ENCODE measurements at places on chromosomes 3 and 15.

- no peak for DNase-seq
These were observed 503.0 kb upstream of the PROK2 start for GRCh38 chr3:72287956-72288355.

DNA sequence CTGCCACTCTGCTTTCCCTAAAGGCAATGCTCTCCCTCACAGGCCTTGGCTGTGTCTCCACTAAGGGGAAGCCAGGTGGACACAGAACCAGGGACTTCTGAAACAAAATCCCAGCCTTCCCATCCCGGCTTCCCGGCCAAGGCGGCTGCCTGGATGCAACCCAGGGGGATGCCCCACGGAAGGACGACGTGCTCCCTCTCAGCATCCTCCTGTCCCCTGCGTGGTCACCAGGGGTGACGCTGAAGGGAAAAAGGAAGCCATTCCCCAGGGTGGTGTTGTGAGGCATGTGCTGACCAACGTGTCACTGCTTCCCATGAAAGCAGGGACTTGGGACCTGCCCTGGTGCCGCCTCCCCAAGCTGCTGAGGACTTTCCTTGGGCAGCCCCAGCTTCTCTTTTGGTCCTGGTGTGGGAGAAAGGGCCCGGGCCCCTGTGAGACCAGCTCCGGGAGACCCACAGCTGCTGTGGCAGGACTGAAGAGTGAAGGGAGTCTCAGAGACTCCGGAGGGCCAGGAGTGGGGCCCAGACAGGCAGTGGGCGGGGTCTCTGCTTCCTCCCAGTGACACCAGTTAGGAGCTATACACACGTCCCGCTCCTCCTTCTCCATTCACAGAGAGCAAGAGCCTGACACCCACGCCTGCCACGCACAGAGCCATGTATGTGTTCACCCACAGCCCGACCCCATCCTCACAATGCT, 139.2 kb downstream of the NUP210 start:
- DNase-seq: no peak

GRCh38 chr3:120550546-120550945, 45.6 kb upstream of the NDUFB4 start:
- DNase-seq: no peak

DNA sequence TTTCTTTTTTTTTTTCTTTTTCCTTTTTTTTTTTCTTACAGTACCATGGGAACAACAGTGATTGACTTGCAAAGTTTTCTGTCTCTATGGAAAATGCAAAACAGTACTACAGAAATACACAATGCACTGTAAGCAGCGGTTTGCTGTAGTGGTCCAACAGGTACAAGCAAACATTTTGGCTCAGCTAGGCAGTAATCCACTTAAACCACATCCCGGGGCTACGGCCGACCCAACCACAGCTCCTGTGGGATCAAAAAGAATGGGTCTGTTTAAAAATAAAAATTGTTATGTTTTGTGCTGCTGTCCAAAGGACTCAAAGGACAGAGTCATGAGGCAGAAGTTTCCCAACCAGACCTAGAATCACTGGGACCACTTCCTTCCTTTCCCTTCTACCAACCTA, 667.1 kb upstream of the ADAMTS9 start:
- no peak for DNase-seq

- no peak for DNase-seq
These were observed 135.1 kb upstream of the UBP1 start for GRCh38 chr3:33575311-33575710.

- no peak for DNase-seq
These were observed 11.0 kb downstream of the GABPB1 start for GRCh38 chr15:50344006-50344464.

DNA sequence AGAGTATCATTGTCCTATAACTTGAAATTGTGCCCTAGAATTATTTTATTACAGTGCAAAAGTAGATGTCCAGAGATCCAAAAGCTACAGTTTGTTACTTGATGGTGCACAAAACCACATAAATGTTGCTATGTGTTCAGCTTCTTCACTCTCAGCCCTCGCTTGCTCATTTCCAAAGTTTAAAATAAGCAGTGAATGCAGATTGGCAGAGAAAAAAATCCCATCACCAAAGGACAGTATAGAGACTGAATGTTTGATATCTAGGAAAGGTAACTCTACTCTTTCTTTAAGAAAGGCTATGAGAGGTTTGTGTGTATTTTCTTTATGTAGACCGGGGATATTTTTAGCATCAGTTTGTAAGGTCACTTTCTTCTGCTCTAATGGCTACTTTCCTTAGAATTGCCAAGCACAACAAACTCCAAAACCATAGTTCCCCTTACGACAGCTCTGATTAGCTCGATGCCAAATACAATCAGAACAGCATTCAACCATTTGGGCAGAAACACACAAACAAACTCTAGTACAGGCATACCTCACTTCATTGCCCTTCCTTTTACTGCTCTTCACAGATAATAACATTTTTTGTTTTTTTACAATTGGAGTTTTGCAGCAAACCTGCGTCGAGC, 164.1 kb upstream of the CCDC54 start:
- no peak for DNase-seq

DNA sequence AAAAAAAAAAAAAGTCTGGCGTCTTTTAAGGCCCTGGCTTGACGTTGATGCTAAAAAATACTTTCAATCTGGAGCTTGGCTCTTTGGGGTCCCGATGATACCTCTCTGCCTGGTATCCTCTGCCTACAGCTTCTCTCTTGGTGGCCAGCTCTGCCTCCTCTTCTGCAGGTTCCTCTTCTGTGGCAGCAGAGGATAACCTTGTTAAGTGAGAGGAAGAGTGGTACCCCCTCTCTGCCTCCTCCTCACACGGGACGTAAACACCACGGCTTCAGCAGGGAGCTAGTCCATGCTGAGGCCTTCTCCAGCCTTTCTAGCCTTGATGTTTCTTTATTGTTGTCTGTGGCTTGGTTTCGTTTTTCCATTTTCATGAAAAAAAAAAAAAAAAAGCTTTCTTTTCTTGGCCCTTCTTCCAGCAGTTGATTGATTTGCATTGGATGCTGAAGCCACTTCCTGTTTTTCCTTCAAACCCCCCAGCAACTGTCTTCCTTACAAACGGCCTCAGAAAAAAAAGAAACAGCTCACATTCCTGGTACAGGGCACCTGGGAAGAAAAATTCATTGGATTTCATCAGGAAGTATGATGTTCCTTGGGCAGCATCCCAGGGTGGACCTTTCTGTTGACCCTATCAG, 59.7 kb downstream of the RORA start:
- no peak for DNase-seq

DNA sequence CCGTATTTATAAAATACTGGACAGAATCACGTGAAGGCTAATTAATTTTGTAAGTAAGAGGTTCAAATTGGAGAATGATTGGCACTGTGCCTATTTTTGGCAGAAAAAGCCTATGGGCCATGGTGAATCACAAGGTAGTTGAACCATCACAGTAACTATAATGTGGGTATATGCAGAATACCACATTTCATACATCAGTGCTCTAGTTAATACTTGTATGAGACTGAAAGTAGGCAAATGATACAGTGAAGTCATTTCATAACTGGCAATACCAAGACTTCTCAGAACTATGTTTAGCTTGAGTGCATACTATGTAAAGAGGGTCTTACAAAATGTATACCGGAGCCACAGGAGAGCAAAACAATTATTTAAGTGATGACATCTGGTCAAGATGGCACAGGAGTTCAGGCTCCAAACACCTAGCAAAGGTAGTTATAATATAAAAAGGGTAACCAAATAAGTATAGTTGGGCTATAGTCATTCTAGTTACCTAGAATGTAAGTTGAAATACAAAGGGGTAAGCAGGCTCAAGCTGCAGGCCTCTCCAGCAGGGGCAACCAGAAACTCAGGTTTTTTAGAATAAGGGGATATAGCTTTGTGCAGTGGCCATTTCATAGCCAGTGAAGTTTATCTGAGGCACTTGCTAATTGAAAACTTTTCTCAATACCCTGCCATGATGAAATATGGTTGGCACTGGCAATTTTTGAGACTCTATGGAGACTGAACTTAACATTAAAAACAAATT, 19.1 kb downstream of the GPR160 start:
- DNase-seq: no peak

DNA sequence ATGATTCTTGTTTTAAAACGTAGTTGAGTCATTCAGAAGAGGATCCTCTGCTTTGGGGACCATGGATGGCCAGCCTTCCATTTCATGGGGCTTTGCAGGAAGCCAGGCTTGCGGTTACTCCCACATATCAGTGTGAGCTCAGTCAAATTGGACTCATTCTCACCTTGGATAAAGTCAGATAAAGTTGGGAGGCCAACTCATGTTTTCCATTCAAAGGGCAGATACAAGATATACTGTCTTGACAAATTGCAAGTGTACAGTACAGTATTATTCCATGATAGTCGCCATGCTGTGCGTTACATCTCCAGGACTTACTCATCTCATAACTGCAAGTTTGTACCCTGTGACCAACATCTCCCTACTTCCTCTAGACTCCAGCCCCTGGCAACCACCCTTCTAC, 25.5 kb upstream of the B3GNT5 start:
- no peak for DNase-seq

- DNase-seq: no peak
These were observed 97.3 kb downstream of the ARNT2 start for GRCh38 chr15:80501476-80501875.

DNA sequence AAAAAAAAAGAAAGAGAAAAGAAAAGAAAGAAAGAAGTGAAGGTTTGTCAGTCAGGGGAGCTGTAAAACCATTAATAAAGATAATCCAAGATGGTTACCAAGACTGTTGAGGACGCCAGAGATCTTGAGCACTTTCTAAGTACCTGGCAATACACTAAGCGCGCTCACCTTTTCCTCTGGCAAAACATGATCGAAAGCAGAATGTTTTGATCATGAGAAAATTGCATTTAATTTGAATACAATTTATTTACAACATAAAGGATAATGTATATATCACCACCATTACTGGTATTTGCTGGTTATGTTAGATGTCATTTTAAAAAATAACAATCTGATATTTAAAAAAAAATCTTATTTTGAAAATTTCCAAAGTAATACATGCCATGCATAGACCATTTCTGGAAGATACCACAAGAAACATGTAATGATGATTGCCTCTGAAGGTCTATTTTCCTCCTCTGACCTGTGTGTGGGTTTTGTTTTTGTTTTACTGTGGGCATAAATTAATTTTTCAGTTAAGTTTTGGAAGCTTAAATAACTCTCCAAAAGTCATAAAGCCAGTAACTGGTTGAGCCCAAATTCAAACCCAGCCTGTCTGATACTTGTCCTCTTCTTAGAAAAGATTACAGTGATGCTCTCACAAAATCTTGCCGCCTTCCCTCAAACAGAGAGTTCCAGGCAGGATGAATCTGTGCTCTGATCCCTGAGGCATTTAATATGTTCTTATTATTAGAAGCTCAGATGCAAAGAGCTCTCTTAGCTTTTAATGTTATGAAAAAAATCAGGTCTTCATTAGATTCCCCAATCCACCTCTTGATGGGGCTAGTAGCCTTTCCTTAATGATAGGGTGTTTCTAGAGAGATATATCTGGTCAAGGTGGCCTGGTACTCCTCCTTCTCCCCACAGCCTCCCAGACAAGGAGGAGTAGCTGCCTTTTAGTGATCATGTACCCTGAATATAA, 2.0 kb downstream of the B2M start:
- DNase-seq: no peak

DNA sequence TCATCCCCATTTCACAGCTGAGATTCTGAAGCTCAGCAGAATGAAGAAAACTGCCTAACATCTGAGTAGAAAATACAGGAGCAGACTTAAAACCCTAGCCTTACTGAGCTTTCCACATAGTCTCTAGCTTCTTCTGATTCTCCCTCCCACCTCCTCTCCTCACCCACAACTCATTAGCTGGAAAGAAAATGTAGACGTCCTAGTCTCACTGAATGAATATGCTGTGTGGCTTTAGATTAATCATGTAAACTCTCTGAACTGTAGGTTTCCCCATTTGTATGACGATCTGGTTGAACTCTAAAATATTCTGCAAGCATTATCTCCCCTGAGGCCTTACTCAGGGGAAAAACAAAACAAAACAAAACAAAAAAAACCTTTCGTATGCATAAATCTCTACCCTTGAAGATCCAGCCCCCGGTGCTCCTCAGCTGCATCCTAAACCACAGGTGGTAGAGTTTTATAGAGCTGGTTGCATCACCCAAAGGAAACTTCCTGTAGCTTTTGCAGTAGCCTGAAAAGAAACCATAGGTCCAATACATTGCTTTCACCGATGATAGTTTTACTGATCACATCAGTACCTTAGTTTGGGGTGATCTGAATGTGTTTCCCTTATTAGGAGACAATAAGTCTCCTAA, 40.6 kb downstream of the FOXB1 start:
- no peak for DNase-seq

- no peak for DNase-seq
These were observed 21.0 kb upstream of the FNDC3B start for GRCh38 chr3:172018364-172018763.

DNA sequence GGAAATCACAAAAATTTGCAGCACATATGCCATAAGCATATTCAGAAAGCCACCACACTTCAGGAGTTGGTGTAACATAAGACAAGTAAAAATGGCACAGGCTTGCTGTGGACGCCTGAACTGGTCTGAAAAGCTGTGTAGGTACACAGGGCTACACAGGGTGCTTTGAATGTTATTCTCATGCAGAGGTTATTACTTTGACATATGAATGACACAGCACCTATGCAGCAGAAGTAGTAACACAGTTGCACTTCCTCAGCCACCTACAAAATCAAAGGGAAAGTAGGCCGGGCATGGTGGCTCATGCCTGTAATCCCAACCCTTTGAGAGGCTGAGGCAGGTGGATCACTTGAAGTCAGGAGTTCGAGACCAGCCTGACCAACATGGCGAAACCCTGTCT, 54.5 kb downstream of the OSBPL10 start:
- no peak for DNase-seq

DNA sequence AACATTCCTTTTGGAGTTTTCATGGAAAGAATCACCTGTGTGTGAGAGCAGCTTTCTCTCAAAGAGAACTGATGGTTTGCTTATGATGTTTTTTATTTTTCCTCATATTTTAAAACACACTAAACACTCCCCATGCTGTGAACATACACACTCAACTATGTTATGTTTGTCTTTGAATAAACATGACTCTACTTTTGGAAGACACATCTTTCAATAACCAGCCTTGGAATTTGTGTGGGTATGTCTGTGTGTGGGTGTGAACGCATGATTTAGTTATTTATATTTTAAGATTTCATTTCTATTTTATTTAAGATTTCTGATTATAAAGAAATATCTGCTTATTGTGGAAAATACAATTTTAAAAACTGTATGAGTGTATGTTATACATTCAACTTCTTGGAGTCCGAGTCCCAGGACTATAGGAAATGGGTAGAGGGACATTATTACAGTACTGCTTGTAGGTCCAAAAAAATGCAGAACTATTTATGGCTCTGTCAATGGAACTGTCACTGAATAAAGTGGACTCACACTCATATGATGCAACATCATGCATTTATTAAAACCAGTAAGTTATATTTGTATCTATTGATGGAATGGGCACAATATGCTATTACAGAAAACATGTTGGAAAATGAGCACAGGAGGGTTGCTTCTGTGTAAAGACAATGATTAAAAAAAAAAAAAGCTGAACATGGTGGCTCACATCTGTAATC, 43.5 kb downstream of the PDZRN3 start:
- DNase-seq: no peak

Measured in T-helper 17 cell (primary cell).